Activated CD4-positive, alpha-beta memory T cell treated with anti-CD3 and anti-CD28 coated beads for 36 hours (primary cell): ENCODE measurements at places on chromosomes 11 and 22. TPM values are rescaled to one million over a fixed set of nuclear protein-coding genes. Genes with fewer than 3 reads are reported as not detected.

GRCh38 chr11:19753451-19754106 lies 40.9 kb downstream of the NAV2 start:
- H3K36me3 ChIP-seq: no peaks in the 10 kb centered on the region
- H3K27ac ChIP-seq: no peak overlapping the region
- H3K27me3 ChIP-seq: no peaks in the 10 kb centered on the region
- no peak for DNase-seq
- H3K4me1 ChIP-seq: no peaks in the 10 kb centered on the region
- H3K4me3 ChIP-seq: no peak overlapping the region

DNA sequence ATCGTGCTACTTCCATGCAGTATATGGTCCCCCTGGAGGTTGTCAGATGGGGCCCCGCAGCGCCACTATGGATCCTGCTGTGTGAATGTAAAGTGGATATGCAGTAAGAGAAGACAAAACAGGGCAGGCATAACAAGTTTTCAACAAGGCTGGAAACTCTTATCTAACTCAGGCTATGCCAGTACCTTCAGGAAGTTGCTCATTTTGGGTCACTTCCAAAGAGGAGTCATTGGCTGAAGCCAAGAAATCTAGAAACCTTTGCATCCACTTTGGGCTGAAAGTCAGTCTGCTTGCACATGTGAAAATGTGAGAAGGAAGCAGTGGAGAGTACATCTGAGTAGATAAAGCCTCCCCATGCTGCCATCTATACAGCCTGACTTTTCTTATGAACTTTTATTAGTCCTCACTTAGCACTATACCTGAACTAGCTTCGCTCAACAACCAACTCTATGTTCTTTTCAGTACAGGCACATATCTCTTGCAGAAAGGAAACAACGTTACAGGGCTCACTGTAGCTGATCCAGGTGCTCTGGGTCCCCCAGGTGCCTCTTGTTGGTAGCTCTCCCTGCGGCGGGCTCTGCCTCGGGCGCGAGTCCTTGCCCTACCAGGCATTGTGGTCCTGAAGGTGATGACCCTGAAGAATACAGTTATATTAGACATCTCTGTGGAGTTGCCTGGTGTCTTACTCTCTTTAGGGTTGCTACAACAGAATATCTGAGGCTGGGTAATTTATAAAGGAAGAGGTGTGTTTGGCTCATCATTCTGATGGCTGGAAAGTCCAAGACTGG lies 12.4 kb downstream of the PIWIL3 start:
- H3K36me3 ChIP-seq: no peaks in the 10 kb centered on the region
- no peaks in the 10 kb centered on the region for H3K4me1 ChIP-seq
- H3K27me3 ChIP-seq: peaks cover 6% of the 10 kb centered on the region
- DNase-seq: no peak

DNA sequence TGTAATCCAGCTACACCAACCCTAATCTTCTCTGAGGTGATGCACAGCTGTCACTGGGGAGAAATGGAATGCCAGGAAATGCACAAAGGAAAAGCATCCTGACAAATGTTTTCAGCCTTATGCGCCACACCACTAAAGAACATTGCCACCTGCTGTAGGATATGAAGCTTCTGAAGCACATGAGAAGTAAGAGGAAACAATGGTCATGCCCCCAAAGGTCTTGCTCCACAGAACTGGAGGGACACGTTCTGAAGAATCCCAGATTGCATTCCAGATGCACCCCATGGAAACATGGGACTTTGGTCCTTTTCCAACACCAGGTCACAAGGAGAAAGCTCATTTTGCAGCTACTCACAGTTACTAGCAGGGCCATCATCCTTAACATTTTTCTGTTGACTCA lies 48.7 kb upstream of the ZBED5 start:
- H3K27me3 ChIP-seq: peaks cover 21% of the 10 kb centered on the region
- H3K4me3 ChIP-seq: no peak overlapping the region
- no peak for DNase-seq
- no peak overlapping the region for H3K27ac ChIP-seq
- no peaks in the 10 kb centered on the region for H3K36me3 ChIP-seq
- H3K4me1 ChIP-seq: no peaks in the 10 kb centered on the region

DNA sequence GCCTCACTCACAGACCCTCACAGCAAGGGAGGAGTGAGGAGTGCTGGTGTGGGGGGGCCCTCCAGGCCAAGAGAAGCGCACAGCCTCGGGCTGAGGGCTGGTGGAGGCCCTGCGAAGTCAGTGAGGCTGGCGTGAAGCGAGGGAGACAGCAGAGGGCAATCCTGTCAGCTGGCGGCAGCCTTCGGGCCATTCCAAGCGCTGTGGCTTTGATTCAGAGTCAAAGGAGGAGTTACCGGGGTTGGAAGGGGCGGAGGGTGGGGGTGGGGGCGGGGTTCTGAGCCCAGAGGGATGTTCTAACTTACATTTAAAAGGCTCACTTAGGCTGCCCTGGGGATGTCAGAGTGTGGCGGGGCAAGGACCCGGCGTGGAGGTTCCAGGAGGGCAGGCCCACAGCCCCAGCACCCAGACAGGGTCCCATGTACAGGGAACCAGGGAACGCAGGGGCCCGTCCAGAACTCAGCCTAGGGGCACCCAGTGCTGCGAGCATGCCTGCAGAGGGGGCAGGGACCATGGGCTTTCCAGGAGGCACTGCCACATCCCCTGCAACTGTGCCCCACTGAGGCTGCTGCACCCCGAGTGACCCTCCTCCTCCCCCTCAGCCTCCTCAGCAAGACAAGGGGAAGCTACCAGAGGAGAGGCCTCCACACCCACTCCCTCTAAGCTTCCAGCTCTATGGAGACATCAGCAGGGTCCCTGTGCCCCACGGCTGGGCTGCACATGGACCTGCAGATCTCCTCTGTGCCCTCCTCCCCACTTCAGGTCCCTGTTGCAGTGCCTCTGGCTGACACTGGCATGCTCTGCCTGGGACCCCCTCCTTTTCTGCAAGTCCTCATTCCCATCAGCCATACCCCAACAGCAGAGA lies 39.7 kb upstream of the TTLL12 start:
- no peaks in the 10 kb centered on the region for H3K36me3 ChIP-seq
- H3K27me3 ChIP-seq: no peaks in the 10 kb centered on the region
- H3K4me1 ChIP-seq: peaks cover 2% of the 10 kb centered on the region
- H3K27ac ChIP-seq: no peak overlapping the region
- no peak overlapping the region for H3K4me3 ChIP-seq

DNA sequence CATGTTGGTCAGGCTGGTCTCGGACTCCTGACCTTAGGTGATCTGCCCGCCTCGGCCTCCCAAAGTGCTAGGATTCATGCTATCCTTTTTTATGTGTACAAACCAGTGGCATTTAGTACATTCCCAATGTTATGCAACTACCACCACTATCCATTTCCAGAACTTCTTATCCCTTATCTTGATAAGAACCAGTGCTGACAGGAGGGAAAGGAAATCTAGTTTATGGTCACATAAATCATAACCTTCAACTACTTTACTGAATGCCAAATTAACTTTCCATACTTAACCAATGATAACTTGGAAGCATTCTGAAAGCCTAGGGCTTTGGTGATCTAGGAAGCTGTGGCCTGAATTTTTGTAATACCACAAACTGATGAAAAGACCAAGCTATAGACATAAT lies 170.4 kb downstream of the SWAP70 start:
- DNase-seq: no peak
- H3K36me3 ChIP-seq: peaks cover 2% of the 10 kb centered on the region
- H3K4me1 ChIP-seq: peaks cover 6% of the 10 kb centered on the region
- no peak overlapping the region for H3K27ac ChIP-seq
- no peaks in the 10 kb centered on the region for H3K27me3 ChIP-seq

GRCh38 chr11:12591706-12592105 lies 82.5 kb upstream of the TEAD1 start:
- DNase-seq: no peak
- H3K36me3 ChIP-seq: no peaks in the 10 kb centered on the region
- peaks cover 2% of the 10 kb centered on the region for H3K4me1 ChIP-seq
- no peak overlapping the region for H3K4me3 ChIP-seq

- DNase-seq: no peak
- no peaks in the 10 kb centered on the region for H3K36me3 ChIP-seq
- peaks cover 5% of the 10 kb centered on the region for H3K27me3 ChIP-seq
- no peak overlapping the region for H3K27ac ChIP-seq
Measured at GRCh38 chr11:297051-297585, 2.2 kb downstream of the IFITM5 start.

GRCh38 chr11:2424811-2425495 lies 19.4 kb downstream of the TRPM5 start:
- no peak overlapping the region for H3K27ac ChIP-seq
- no peaks in the 10 kb centered on the region for H3K27me3 ChIP-seq
- DNase-seq: no peak
- H3K4me3 ChIP-seq: no peak overlapping the region
- H3K4me1 ChIP-seq: no peaks in the 10 kb centered on the region

- H3K27ac ChIP-seq: no peak overlapping the region
- no peaks in the 10 kb centered on the region for H3K36me3 ChIP-seq
- DNase-seq: no peak
- no peaks in the 10 kb centered on the region for H3K27me3 ChIP-seq
- no peaks in the 10 kb centered on the region for H3K4me1 ChIP-seq
Measured at GRCh38 chr11:106552694-106553203, 465.5 kb downstream of the GUCY1A2 start.

DNA sequence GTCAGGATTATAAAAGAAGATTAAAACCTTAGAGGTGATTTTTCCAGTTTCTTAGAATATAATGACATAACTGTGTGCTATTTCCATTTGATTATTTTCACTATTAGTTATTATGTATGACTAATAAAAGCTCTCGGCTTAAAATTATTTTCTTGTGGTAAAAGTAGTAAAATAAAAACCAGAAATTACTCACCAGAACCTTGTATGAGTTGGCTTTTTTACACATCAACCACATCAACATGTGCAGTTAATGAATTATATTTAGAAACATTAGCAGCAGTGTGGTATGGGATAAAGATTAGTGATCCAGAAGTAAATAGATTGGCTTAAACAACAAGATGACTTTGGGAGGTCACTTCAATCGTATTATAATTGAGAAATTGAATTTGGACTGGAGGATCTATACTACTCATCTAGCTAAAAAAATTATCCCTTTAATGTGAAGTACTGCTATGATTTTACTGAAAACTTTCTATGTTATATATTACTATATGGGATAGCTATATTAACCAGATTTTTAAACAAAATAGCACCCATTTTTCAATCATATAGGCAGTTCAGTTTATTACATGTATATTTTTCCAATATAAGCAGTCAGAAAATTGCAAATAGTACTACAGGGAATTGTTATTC lies 2.8 kb upstream of the BCO2 start:
- no peak overlapping the region for H3K27ac ChIP-seq
- H3K27me3 ChIP-seq: peaks cover 9% of the 10 kb centered on the region
- no peaks in the 10 kb centered on the region for H3K36me3 ChIP-seq
- no peak for DNase-seq
- peaks cover 11% of the 10 kb centered on the region for H3K4me1 ChIP-seq
- no peak overlapping the region for H3K4me3 ChIP-seq

GRCh38 chr11:112836256-112836602 lies 125.0 kb upstream of the NCAM1 start:
- H3K27ac ChIP-seq: no peak overlapping the region
- no peaks in the 10 kb centered on the region for H3K4me1 ChIP-seq
- no peak overlapping the region for H3K4me3 ChIP-seq
- DNase-seq: no peak
- no peaks in the 10 kb centered on the region for H3K27me3 ChIP-seq

Gene SORL1
- 49.3 TPM for total RNA-seq

Gene C22orf31
- not detected for total RNA-seq

Gene GLYAT
- not detected for total RNA-seq

Gene OR6A2
- not detected for total RNA-seq

Gene UPB1
- total RNA-seq: 0.31 TPM

Gene FGF4
- total RNA-seq: not detected
